Stimulated activated CD8-positive, alpha-beta memory T cell treated with anti-CD3 and anti-CD28 coated beads, Interleukin-4, amount 100 ng/mL, for 1 hour (primary cell): ENCODE measurements at places on chromosomes 2 and 18.

DNA sequence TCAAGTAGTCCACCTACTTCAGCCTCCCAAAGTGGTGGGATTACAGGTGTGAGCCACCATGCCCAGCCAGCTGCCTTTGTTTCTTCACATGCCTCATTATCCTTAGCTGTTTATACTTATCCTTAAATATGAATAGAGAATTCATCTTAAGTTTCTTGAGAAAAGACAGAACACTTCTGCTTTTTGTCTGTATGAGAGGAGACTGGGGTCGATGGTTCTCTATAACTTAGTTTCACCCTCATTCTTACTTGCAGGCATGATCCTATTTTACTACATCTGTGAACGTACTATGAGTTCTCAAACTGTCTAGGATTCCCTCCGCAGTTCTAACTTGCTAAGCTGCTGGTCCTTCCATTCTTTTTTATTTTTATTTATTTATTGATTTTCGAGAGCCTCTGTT lies 20.4 kb downstream of the PPM1B start:
- DNase-seq, result no peak

- no peak for DNase-seq
Measured at GRCh38 chr2:108945969-108946368, 43.1 kb downstream of the EDAR start.

GRCh38 chr2:10544252-10544651 lies 96.1 kb upstream of the ODC1 start:
- DNase-seq, result no peak

DNA sequence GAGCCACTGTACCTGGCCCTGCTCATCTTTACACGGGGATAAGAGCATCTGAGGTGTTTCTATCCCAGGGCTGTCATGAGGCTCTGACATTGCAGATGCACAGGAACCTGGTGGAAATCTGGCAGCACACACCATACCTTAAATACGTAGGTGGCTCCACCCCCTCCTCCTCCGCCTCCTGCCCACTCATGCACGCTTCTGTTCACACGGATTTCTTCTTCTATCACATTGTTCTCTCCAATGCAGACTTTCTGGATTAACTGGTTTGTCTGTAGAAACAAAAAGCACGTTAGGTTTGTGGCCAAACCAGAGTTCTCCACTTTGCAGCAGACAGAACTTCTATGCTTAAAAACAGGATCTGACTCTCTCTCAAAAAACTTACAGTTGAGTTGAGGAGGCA lies 118.2 kb downstream of the CLIP4 start:
- no peak for DNase-seq

- DNase-seq, result no peak
Measured at GRCh38 chr18:65235966-65236624, 514.7 kb upstream of the CDH7 start.

GRCh38 chr2:205800773-205801172 lies 118.5 kb downstream of the NRP2 start:
- DNase-seq, result no peak

- no peak for DNase-seq
Measured at GRCh38 chr2:227310756-227311110, 14.3 kb upstream of the MFF start.
